ENCODE measurements at places on chromosomes 3 and 15. TPM values are rescaled to one million over a fixed set of nuclear protein-coding genes. Genes with fewer than 3 reads are reported as not detected.

Gene SLC28A1
- total RNA-seq: not detected

Gene OCA2
- total RNA-seq: 0.12 TPM

Gene C3orf52
- total RNA-seq: 2.7 TPM

Gene SKIC8
- total RNA-seq: 36.7 TPM

Gene ZIC1
- total RNA-seq: 125 TPM

Gene IL17RD
- total RNA-seq: 4.4 TPM

Gene TICRR
- 0.65 TPM for total RNA-seq

Gene GXYLT2
- total RNA-seq: 37.8 TPM

Gene ZMYND10
- total RNA-seq: 0.65 TPM

Gene ADAMTS17
- 0.16 TPM for total RNA-seq

Gene HYKK
- 1.9 TPM for total RNA-seq

Gene C3orf70
- total RNA-seq: 1.3 TPM

Gene GPR62
- total RNA-seq: not detected

Gene SNTN
- not detected for total RNA-seq

Gene FGF7
- 157 TPM for total RNA-seq

Gene EFCC1
- total RNA-seq: not detected

Gene WDR72
- total RNA-seq: not detected

Gene SPINT1
- 0.12 TPM for total RNA-seq

Gene MYRIP
- 0.65 TPM for total RNA-seq

Gene SLC9C1
- total RNA-seq: 1.3 TPM

Gene PLA2G4F
- total RNA-seq: not detected

Gene A4GNT
- total RNA-seq: not detected

Gene RLBP1
- total RNA-seq: not detected

Gene SAMMSON
- not detected for total RNA-seq

Gene CHAC1
- total RNA-seq: 12.0 TPM

Gene DMXL2
- total RNA-seq: 19.7 TPM

Gene ERC2
- total RNA-seq: 0.32 TPM

Gene KPNA1
- 38.0 TPM for total RNA-seq

Gene SLC7A14
- 3.6 TPM for total RNA-seq

Gene PSMA4
- total RNA-seq: 159 TPM

Gene PTH1R
- total RNA-seq: 11.0 TPM

Gene SCN11A
- total RNA-seq: under 0.01 TPM

Gene PLD1
- total RNA-seq: 40.7 TPM

Gene TTLL13
- 0.16 TPM for total RNA-seq

Gene PLIN1
- 0.16 TPM for total RNA-seq

Gene DPPA2
- total RNA-seq: not detected

Gene LDHAL6B
- total RNA-seq: not detected
